ENCODE measurements at places on chromosomes 12 and 14.

DNA sequence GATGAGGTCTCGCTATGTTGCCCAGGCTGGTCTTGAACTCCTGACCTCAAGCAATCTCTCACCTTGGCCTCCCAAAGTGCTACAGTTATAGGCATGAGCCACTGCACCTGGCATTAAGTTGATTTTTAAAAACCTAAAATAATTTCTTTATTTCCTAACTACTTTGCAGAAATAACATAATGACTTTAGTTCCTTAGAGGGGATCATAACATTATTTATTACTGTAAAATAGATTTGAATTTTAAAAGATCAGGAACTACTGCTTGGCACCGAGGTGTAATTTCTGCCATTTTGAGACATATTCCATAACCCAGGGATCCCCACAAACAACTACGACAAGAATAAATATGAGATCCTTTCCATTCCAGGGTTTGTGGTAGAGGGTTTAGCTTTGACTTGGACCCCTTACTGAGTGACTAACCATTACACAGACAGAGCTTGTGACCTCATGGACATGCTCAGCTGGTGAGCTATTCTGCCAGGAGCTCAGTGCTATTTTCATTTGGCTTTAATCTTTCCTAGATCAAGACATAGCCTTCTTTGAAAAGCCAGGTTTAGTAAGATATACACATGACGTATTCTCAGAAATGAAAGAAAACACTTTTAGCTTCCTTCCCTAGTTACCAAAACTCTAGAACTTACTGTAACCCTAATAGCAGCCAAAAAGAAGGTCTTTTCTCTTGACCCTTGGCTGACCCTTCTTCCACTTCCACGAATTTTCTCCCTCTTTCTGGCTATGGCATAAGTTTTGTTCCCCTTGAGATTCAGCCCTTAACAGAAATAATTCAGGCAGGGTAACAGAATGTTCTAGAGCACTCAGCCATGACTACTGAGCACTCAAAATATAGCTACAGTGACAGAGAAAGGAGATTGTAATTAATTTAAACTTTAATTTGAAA lies 75.1 kb upstream of the NUDT4 start:
- DNase-seq: no peak

DNA sequence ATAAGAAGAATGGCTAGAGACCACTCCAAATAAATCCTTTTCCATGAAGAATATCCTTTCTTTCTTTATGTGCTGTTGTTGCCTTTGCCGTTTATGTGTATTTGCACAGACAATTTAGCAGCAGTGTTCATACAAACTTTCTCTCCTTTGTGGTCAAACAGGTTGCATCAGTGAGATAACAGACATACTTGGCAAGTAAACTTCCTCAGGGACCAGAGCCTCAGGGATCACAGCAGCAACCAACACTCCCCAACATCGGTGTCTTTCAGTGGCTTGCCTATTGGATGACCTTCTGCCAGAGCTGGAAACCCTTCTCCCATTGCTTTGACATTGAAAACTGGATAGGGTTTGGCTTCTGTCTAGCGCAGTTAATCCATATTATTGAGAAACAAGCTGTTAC lies 252.2 kb downstream of the BTG1 start:
- DNase-seq: no peak

GRCh38 chr12:96225994-96226399 lies 31.8 kb downstream of the ELK3 start:
- DNase-seq: no peak

- no peak for DNase-seq
Measured at GRCh38 chr12:132145334-132145733, 1.1 kb downstream of the NOC4L start.

GRCh38 chr12:56591961-56592360 lies 38.2 kb downstream of the BAZ2A start:
- no peak for DNase-seq

GRCh38 chr12:2113119-2113912 lies 60.5 kb downstream of the CACNA1C start:
- DNase-seq: no peak

- no peak for DNase-seq
Measured at GRCh38 chr12:45637706-45638105, 91.8 kb upstream of the ARID2 start.

- no peak for DNase-seq
Measured at GRCh38 chr12:67070307-67070600, 198.9 kb upstream of the CAND1 start.

GRCh38 chr12:85559536-85559935 lies 276.7 kb downstream of the RASSF9 start:
- DNase-seq: no peak

- DNase-seq: no peak
Measured at GRCh38 chr14:91009501-91010152, 50.8 kb downstream of the RPS6KA5 start.

DNA sequence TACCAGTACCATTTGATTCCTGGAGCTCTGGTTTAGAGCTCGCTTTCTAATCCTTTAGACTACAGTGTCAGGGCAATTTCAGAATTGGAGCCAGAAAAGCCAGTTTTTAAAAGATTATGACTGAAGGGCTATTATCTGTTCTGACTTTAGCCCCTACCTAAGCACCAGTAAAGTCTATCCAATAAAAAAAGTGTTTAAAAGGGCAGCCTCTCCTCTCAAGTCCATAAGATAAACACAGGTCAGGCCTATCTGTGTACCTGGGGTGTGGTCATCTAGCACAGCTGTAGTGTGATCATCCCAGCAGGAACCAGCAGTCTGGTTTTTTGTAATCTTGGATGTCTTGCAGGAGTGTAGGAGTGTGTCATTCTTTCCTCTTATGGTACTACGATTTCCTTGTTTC lies 6.6 kb downstream of the APPL2 start:
- no peak for DNase-seq

DNA sequence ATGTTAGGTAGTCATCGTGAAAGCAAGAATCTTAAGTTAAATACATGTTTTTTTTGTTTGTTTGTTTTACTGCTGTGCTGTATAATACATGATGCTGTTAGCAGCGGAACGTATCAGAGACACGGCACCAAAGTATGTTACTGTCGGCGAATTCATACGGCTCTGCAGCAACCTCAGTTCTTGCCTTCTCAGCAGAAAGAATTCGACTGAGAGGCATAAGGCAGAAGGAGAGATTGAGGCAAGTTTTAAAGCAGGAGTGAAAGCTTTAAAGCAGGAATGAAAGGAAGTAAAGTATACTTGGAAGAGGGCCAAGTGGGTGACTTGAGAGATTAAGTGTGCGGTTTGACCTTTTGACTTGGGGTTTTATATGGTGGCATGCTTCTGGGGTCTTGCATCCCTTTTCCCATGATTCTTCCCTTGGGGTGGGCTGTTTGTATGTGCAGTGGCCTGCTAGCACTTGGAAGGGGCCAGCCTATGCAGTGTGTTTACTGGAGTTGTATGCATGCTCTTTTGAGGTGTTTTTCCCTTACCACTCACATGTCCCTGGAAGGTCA lies 23.7 kb downstream of the LEMD3 start:
- DNase-seq: no peak

GRCh38 chr12:98059659-98060343 lies 455.6 kb upstream of the TMPO start:
- no peak for DNase-seq

- no peak for DNase-seq
Measured at GRCh38 chr14:71703477-71703876, 228.8 kb upstream of the RGS6 start.

- DNase-seq: no peak
Measured at GRCh38 chr12:42475106-42475505, 114.4 kb downstream of the PRICKLE1 start.

DNA sequence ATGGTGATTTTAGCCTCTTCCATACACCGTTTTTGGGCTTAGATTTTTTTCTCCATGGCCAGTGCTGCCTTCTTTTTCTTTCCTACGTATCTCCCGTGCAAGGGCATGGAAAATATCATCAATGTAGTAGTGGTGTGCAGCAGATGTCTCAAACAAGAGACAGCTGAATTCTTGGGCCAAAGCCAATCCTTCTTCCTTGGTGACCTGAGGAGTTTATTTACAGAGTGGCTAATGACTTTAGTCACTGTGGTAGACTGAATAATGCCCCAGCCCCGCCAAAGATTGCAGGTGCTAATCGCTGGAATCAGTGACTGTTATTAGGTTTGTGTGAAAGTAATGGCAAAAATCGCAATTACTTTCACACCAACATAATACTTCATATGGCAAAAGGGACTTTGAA lies 235.5 kb upstream of the NOS1 start:
- DNase-seq: peak; percentile 17

GRCh38 chr12:64147875-64148274 lies 74.2 kb downstream of the KICS2 start:
- DNase-seq: no peak

GRCh38 chr12:26768611-26769603 lies 64.1 kb downstream of the ITPR2 start:
- no peak for DNase-seq

DNA sequence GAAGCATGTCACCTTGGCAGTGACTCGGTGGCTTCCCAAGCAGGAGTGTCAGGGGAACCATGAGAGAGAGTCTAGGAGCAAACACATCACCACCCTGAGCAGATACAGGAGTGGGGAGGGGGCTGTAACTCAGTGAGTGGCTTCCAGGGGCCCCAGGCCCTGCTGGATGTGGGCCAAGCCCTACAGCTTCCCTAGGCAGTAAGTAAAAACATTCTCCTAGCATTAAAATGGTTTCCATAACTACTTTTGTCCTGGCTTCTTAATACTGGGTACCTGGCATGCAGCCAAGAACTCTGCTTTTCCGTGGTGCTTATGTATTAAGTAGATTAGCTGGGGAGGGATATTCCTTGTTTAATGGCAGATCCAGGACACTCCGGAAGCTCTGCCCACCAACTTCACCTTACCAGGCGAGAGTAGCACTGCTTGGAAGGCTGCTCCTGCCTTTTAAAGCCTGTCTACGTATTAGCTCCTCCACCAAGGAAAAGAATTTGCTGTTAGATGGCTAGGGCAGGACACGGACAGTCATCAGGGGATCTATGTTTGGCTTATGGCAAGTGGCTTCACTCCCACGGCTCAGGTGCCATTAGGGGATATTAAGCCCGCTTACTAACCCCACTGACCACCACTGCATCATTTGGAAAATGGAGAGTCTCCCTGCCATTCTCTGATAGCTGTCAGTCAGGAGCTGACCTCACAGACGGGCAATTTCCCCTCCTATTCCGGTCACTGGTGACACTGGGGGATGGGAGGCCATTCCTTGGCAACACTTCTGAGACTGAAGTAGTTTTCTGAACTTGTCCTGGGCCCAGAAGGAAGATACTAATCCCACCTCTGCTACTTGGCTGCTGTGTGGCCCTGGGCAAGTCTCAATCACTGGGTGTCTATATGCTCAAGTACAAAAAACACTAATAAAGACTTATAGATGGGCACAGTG lies 22.8 kb downstream of the OTUB2 start:
- DNase-seq: no peak

DNA sequence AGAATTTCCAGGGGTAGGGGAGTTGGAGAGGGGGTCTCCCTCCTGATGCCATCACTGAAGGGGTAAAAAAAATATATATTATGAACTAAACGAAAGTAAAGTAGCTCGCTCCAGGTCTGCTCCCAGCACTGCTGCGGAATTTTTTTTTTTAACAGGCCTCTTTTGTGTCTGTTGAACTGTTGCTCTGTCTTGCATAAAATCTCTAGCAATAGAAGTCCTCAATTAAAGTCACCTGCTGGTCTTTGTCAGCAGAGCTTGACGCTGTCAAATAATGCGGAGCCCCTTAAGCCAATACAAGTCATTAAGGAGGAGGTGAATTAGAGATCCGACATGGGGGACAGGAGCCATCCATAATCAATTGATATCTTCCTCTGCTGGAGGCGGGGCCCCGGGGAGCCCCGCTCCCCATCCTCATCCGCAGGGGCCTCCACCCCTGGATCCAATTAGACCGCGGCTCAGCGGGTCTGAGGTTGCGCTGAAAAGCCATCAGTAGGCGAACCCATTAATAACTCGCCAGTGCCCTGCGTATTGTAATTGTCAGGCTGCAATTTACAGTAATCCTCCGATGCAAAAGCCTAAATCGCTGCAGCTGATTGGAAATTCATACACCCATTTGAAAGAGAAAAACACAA lies 85.6 kb downstream of the DICER1 start:
- no peak for DNase-seq

GRCh38 chr14:99514552-99515300 lies 33.5 kb downstream of the CCNK start:
- DNase-seq: no peak

DNA sequence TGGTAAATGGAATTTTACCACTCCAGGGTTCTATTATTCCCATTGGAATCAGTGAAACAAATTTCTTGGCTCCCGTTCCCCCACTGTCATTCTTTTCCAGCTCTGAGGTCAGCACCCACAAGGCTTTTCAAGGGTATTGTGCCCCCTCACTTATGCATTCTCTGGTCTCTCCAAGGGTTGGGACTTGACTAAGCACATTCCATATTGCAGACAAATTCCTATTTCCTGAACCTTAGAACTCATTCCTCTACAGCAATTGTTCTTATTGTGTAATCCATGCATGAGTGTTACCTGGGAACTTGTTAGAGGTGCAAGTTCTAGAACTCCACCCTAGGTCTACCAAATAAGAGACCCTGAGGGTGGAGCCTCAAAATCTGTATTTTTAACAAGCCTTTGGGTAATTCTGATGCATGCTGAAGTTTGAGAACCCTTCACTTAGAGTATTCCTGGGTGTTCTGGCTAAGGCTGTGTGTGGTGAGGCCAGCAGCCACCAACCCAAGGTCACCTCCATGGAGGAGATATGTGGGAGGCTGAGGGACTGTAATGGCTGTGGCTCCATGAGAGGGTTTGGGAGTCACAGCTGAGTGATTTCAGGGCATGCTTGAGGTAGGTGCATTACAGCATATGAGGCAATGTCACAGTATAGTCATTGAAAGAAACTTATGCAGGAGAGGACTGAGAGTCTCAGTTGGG lies 150.9 kb downstream of the TTC6 start:
- DNase-seq: no peak

DNA sequence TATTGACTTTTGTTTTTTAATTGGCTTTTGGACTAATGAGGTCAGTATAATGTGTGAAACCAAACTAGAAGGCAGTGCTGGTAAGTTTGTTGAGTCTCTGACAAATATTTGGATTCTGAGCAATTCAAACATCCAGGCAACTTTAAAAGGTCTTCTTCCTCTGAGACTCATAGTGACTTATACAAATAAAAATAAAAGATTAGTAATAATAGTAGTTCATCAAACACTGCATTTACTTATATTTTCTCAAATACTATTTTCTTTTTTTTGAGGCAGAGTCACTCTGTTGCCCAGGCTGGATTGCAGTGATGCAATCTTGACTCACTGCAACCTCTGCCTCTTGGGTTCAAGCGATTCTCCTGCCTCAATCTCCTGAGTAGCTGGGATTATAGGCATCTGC lies 337.9 kb downstream of the DAD1 start:
- no peak for DNase-seq

GRCh38 chr12:50425589-50426258 lies 25.0 kb downstream of the LARP4 start:
- no peak for DNase-seq

Data from NCI-H2107 (cell line).